ENCODE measurements at places on chromosomes 4 and X. TPM values are rescaled to one million over a fixed set of nuclear protein-coding genes. Genes with fewer than 3 reads are reported as not detected.

Gene MAGEA4
- total RNA-seq: not detected

Gene DCAF4L1
- 0.19 TPM for total RNA-seq

Gene REELD1
- 2.0 TPM for total RNA-seq

Gene FGG
- total RNA-seq: not detected
